H1 (cell line): ENCODE measurements at places on chromosomes 13 and 19. TPM values are rescaled to one million over a fixed set of nuclear protein-coding genes. Genes with fewer than 3 reads are reported as not detected.

GAS6 gene
- 18.4 and 18.6 TPM in 2 replicates for total RNA-seq

ZNF546 gene
- 1.1 and 1.9 TPM in 2 replicates for total RNA-seq

BRCA2 gene
- total RNA-seq = 22.2 and 24.9 TPM in 2 replicates

DNA sequence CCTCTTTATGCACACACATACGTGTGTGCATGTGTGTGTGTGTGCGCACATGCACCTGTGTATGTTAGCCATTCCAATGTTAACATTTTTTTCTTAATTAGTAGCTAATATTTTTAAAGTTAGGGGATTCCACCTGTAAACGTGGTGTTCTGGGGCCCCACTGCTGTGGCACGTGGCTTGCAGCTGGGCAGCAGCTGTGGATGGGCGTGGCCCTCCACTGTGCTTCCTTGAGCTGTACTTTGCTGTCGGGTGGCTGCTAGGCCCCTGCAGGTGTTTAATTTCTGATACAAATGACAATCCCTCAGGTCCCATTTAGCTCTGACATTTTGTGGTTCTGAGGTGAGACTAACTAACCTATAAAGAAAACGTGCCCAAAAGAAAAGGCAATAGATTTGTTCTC, 58.9 kb upstream of the GJB6 start:
- no peak for DNase-seq

ZNF578 gene
- 4.2 TPM in 2 replicates for total RNA-seq

SSC5D gene
- total RNA-seq = 1.7 and 2.3 TPM in 2 replicates

DNA sequence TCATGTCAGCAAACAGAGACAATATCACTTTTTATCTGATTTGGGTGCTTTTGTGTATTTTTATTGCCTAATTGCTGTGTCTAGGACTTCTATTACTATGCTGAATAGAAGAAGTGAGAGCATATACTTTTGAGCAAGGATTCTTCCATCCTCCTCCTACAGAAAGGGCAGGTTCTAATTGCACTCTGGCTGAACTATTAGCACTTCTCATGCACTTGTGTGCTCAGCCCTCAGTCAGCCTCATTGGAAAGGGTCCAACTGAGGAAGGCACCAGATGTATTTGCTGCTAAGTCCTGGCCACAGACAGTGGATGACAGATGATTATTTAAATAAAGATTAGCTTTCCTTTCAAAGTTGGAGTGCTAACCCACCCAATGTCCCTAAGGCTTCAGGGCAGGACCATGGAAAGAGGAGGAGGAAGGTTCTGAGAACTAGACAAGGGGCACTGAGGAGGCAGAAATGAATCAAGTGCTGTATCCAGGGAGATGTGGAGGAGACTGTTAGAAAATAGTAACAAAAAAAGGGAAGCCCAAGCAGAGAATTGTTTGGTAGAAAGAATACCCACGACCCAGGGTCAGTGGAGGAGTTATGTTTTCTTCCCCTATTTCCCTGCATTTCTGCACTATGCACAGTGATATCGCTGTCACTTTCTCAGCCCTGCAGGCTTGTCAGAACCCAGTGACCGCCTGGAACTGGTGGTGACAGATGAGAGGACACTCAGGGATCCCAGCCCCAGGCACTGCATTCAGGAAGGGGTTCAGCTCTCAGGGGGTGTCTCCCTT, 8.0 kb downstream of the LILRB4 start:
- no peak for DNase-seq

- DNase-seq = no peak
Observed at GRCh38 chr13:112064222-112064621, 2.7 kb upstream of the SOX1 start.

DNA sequence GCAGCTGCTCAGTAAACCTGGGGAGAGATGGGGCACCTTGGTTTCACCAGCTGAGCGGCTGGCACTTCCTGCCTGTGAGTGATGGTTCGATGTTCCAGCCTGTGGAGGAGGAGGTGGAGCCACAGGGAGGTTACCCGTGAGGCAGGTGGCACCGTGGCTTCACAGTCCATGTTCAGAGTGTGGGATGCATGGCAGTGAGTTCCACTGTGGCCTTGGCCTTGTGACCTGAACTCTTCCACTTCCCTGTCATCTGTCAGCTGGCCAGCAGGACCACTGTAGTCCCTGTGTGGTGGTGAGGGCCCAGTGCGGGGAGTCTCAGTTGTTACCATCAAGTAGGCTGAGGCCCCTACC, 16.9 kb downstream of the SMARCA4 start:
- no peak for DNase-seq

DNA sequence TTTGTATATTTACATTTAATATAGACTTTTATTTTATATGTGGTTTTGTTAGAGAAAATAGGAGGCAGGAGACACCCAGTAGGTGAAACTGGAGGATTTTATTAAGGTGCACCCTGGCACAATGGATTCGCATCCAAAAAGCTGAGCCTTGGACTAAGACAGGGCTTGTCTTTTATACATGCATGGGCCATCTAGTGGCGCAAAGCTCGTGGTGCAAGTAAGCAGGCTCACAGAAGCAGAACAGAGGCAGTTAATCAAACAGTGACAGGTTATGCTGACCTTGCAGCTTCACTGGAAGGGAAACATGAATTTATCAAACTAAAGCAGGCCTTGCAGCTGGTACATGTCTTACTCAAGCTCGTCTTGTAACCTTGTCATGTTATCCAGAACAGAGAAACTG, 58.8 kb upstream of the ZNF681 start:
- DNase-seq = no peak

UQCRFS1 gene
- total RNA-seq = 50.9 and 52.4 TPM in 2 replicates

DNA sequence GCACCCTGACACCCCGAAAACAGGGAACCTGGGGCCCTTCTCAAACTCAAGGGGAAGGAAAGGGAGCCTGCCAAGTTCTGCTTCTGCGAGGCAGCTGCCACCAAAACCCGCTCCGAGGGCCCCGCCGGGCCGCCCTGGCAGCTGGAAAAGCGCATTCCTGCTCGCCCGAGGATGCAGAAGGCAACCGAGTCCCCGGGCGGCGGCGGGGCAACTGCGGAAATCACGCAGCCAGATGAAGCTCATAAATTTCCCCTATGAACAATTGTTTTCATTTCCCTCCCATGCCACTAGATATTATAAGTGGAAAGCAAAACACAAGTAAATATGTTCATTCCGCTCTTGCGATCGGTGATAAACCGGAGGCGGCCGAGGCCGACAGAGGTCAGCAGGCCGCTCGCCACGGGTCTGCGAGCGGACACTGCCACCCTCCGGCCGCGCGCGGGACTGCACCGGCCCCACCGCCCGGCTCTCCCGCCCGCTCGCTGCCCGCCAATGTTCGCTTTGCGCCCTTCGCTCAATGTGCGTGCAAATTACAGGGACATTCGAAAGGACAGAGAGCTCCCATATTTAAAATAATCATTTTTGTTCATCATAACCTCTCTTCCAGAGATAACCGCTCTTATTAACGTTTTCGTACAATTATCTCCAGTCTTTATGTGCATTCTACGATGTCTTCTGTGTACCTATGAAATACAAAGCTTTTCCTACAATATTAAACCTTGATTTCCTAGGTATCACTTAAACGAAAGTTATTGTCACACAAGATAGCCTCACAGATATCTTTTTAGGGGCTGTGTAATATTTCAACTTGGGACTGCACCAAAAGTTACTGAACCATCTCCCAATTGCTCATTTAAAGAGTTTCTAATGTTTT, 120.8 kb upstream of the ZNF507 start:
- DNase-seq = no peak

DNA sequence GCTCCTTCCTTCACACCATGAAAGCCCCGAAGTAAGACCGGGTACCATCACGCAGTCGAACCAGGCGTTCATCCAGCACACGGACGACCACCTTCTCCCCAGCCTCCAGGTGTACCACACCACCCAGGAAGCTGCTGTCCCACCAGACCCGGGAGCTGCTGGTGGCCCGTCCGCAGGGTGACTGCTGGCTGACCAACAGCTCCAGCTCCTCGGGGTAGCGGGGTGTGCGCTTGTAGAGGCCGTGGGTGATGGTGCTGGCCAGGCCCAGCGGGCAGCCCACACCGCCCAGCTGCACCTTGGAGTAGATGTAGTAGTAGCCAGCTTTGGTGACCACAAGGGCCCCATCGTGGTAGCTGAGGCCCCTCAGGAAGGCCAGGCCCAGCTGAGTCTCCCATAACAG, 5.0 kb downstream of the TNFSF14 start:
- DNase-seq = no peak

SPACA4 gene
- not detected in 2 replicates for total RNA-seq

GRCh38 chr19:49786376-49786820, 19.6 kb downstream of the AP2A1 start:
- no peak for DNase-seq

MAST1 gene
- 25.2 and 28.3 TPM in 2 replicates for total RNA-seq

- DNase-seq = no peak
Observed at GRCh38 chr13:103324641-103325040, 258.4 kb upstream of the SLC10A2 start.
